Adipose tissue (tissue), 3 donors: ENCODE measurements at places on chromosomes 1 and 21. TPM values are rescaled to one million over a fixed set of nuclear protein-coding genes. Genes with fewer than 3 reads are reported as not detected.

Gene RPL11
- 1,585 TPM for polyA plus RNA-seq

Gene EPHA10
- 0.04 TPM for polyA plus RNA-seq

Gene TPTE
- not detected for polyA plus RNA-seq

Gene RGS13
- polyA plus RNA-seq = 0.45 TPM

Gene CD244
- polyA plus RNA-seq = 0.45 TPM

Gene CA6
- polyA plus RNA-seq = 0.12 TPM

Gene SLAMF7
- polyA plus RNA-seq = 0.35 TPM

Gene MNDA
- 22.5 TPM for polyA plus RNA-seq

Gene CA14
- polyA plus RNA-seq = not detected

Gene TNFRSF4
- 1.4 TPM for polyA plus RNA-seq

Gene DEPDC1
- 0.04 TPM for polyA plus RNA-seq
